Activated CD4-positive, alpha-beta T cell treated with anti-CD3 and anti-CD28 coated beads for 48 hours (primary cell): ENCODE measurements at places on chromosomes 5 and 9.

GRCh38 chr9:76630916-76631315, 133.3 kb upstream of the PCA3 start:
- DNase-seq: no peak

GRCh38 chr5:5558638-5559527, 136.4 kb downstream of the ICE1 start:
- no peak for DNase-seq

GRCh38 chr9:130739081-130739480, 45.5 kb downstream of the EXOSC2 start:
- DNase-seq: no peak

- DNase-seq: no peak
Measured at GRCh38 chr9:91736311-91736710, 213.7 kb downstream of the ROR2 start.

DNA sequence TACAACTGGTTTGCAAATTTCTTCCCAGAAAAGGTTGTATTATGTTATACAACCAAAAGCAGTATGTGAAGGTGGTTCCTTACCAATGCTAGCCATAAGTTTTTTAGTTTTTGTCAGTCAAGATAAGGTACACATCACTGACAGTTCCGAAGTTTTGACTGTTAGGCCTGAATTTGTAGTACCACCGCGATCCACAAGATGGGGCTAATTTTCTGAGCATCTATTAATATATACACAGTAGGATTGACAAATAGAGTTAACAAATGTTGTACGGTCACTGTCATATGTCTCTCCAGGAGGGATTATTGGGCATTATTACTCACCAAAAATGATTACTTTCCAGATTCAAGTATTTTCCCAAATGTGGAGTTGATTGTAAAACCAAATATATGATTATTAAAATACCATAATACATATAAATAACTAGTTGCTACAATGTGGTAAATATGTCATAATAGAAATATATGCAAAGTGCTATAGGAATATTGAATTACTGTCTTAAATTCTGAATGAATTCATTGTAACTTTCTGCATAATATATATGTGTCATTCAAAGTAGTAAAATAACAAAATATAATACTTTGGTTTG, 28.4 kb upstream of the LRRC19 start:
- peak; percentile 72 for DNase-seq

- no peak for DNase-seq
Measured at GRCh38 chr9:74528207-74528606, 31.1 kb downstream of the RORB start.

GRCh38 chr9:84103651-84104377, 123.2 kb downstream of the RMI1 start:
- no peak for DNase-seq

GRCh38 chr5:74370168-74370567, 270.4 kb downstream of the ENC1 start:
- DNase-seq: no peak

GRCh38 chr9:136847088-136847825, 2.0 kb upstream of the PHPT1 start:
- DNase-seq: peak; percentile 45

- no peak for DNase-seq
Measured at GRCh38 chr5:22058620-22059019, 794.5 kb downstream of the CDH12 start.

DNA sequence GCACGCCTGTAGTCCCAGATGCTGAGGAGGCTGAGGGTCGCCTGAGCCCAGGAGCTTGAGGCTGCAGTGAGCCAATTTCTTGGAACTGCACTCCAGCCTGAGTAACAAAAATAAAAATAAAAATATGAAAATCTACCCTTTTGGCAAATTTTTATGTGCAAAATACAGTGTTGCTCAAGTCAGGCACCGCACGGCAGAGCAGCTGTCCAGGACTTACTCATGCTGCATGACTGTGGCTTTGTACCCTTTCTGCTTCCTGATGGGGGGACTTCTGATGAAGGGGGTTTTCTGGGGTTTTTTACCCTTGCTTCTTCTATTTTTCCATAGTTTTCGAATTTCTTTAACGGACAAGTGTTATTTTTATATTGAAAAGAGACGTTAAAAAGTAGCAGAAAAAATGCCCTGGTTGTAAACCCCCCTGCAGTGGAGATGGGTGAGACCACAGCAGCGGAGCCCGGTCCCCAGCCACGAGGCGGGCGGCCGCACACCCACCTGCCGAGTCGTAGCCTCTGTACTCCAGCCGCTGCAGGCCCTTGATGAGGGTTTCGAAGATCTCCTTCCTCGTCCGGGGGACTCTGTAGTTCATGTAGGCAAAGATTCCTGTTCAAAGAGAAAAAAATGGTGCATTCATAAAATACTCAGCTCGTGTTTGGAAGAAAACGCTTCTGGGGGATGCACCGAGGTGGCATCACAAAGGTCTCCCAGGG, 15.0 kb downstream of the GFPT2 start:
- DNase-seq: no peak

GRCh38 chr5:120155873-120156272, 308.2 kb upstream of the PRR16 start:
- no peak for DNase-seq

GRCh38 chr9:92717201-92718085, 47.2 kb downstream of the BICD2 start:
- DNase-seq: no peak

DNA sequence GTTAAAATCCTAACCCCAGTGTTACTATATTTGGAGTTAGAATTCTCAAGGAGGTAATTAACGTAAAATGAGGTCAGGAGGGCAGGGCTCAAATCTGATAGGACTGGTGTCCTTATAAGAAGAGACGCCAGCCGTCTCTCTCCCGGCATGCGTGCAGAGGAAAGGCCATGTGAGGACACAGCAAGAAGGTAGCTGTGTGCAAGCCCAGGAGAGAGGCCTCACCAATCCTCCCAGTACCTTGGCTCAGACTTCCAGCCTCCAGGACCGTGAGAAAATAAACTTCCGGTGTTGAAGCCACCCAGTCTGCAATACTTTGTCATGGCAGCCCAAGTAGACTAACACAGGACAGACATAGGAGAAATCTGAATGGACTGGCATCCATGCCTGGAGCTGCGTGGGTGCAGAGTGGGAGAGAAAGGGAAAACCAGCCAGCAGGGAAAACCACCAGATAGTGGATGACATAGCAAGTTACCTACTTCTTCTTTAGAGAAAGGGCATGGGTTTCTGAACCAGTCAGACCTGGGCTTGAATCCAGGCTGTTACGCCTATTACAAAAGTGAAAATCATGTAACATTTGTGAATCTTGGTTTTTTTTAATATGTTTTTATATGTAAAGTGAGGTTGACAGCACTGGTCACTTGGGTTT, 89.2 kb downstream of the FSTL4 start:
- DNase-seq: no peak

DNA sequence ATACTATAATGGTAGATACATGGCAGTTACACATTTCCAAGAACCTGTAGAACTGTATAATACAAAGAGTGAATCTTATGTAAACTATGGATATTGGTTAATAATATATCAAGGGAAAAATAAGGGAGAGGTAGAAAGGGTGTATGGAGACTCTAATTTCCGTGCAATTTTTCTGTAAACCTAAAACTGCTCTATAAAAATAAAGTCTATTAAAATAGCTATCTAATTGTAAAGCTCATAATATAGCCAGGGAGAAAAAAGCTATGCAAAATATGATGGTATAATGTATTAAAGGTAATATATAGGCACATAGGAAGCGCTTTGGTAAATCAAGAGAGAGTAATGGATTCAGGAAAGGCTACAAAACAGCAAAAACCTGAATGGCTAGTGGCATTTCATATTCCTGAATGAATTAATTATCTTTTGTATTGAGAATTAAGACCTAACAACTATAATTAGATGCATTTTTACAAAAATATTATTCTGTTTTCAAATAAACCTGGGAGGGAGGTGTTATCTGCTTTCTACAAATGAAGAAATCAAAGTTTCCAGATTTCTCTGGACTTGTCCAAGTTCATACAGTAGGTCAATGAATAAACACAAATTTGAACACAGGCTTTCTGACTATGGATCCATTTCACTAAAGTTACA, 22.8 kb downstream of the ANXA1 start:
- no peak for DNase-seq

GRCh38 chr9:36748322-36748899, 175.7 kb downstream of the MELK start:
- DNase-seq: peak; percentile 48

DNA sequence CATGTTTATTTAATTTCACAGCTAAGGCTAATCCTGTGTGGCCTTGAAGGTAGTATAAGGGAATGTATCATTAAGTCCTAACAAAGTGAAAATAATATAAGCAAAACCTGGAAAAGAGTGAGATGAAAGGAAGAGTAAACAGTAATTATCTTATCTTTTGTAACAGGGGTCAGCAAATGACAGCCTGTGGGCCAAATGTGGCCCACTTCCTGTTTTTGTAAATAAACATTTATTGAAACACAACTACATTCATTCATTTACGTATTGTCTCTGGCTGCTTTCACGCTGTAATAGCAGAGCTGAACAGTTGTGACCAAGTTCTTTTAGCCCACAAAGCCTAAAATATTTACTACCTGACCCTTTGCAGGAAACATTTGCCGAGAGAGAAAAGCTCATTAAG, 78.4 kb upstream of the HTR4 start:
- no peak for DNase-seq

GRCh38 chr5:157253547-157253946, 12.4 kb upstream of the CYFIP2 start:
- DNase-seq: peak; percentile 43

- no peak for DNase-seq
Measured at GRCh38 chr9:118640836-118641560, 728.2 kb downstream of the BRINP1 start.

- DNase-seq: no peak
Measured at GRCh38 chr5:74632947-74633356, 7.6 kb downstream of the ENC1 start.

- no peak for DNase-seq
Measured at GRCh38 chr9:6051511-6051950, 36.1 kb upstream of the RANBP6 start.

- no peak for DNase-seq
Measured at GRCh38 chr9:34025062-34025461, 23.6 kb downstream of the UBAP2 start.

DNA sequence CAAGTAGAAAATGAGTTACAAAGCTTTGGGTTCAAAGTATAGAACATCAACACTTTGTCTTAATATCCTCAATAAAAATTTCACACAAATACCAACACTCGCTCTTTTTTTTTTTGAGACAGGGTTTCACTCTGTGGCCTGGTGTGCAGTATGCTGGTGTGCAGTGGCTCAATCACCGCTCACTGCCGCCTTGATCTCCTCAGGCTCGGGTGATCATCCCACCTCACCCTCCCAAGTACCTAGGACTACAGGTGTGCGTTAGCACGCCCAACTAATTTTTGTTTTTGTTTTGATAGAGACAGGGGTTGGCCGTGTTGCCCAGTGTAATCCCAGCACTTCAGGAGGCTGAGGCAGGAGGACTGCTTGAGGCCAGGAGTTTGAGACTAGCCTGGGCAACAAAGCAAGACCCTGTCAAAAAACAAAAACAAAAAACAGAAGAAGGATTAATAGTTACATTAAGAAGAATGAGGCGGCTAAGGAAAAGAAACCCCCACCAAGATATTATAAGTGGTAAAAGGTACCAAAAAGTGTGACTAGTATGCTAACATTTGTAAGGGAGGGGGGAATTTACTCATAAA, 20.3 kb downstream of the FNBP1 start:
- no peak for DNase-seq

- no peak for DNase-seq
Measured at GRCh38 chr9:89941875-89942274, 337.1 kb downstream of the GADD45G start.

- no peak for DNase-seq
Measured at GRCh38 chr5:77791356-77791755, 15.2 kb upstream of the TBCA start.

DNA sequence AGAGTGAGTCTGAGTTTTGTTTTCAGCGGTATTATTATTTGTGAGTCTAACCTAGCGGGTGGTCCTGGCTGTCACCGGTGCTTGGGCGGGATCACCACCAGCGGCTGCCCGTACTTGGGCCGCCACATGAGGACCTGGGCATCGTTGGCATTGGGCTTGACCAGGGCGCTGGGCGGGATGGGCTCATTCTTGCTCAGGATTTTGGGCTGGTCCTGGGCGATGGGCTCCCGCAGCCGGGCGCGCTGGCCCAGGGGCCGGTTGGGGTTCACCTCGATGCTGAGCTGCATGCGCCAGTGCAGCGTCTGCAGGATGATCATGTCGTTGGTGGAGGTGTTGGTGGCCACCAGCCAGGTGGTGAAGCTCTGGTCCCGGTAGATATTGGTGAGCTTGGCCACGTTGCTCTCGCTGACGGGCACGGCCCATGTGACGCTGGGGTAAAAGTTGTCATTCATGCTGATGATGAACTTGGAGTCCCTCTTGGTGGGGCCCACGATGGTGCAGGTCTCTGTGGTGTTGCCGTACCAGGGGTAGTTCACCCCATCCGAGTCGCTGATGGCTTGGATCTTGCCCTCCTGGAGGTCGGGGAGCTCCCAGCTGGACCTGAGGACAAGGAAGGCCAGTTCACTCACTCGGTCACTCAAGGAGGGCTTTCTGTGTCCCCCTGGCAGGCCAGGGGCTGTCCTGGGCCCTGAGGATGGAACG, 15.4 kb downstream of the FAM78A start:
- no peak for DNase-seq

- no peak for DNase-seq
Measured at GRCh38 chr9:91776409-91777291, 173.4 kb downstream of the ROR2 start.

- DNase-seq: no peak
Measured at GRCh38 chr9:85941966-85942912, 1.3 kb downstream of the NAA35 start.

GRCh38 chr9:16543686-16544085, 326.8 kb downstream of the BNC2 start:
- no peak for DNase-seq

GRCh38 chr5:58018016-58018415, 441.9 kb downstream of the PLK2 start:
- no peak for DNase-seq

DNA sequence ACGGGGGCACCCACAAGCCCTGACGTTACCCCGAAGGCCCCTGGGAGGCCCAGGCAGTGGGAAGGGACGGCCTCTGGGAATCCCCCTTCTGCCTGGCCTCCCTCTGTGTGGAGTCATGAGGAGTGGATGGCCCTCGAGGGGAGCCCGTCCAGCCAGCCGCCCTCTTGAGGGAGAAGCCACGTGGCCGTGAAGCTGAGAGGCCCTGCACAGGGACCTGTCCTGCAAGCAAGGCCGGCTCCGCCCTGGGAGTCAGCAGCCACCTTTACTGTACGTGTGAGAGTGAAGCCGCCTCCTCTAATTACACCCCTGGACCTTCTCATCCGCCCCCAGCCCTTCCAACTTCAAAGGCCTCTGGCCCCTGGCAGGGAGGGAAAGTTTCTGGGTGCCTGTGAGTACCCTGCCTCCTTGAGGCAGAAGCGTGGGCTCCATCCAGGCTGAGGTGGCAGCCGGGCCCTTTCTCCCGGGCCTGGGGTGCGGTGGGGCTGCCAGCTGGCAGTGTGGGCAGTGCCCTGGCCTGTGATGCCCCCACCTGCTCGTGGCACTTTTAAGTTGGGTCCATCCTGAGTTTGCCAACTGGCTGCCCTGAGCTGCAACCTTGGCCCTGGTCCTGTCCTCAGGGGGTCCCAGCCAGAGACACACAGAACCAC, 55.9 kb upstream of the EGFL7 start:
- no peak for DNase-seq

- DNase-seq: no peak
Measured at GRCh38 chr5:94967525-94967924, 317.4 kb downstream of the MCTP1 start.

GRCh38 chr5:151007430-151008209, 12.8 kb upstream of the GPX3 start:
- DNase-seq: no peak
